NCI-H82 (cell line): ENCODE measurements at places on chromosomes 16 and 17.

- DNase-seq: peak; percentile 72
Measured at GRCh38 chr17:81253358-81254131, 14.4 kb downstream of the NDUFAF8 start.

DNA sequence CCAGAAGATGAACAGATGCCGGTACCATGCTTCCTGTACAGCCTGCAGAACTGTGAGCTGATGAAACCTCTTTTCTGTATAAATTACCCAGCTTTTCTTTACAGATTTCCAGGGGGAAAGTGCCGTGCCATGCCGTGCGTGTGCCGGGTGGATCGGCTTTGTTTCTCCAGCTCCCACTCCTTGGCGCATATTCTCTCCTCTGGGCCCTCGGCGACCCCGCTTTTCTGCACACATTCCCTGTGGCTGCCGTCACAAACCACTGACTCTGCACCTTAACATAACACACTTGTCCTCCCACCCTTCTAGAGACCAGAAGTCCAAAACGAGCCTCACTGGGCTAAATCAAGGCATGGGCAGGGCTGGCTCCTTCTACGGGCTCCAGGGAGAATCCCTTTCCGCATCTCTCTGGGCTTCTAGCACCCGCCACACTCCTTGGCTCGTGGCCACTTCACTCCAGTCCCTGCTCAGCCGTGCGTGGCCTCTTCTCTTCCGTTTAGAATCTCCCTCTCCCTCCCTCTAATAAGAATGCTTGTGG lies 164.9 kb downstream of the C16orf95 start:
- DNase-seq: no peak

GRCh38 chr17:3981455-3981854 lies 17.2 kb upstream of the ATP2A3 start:
- no peak for DNase-seq

DNA sequence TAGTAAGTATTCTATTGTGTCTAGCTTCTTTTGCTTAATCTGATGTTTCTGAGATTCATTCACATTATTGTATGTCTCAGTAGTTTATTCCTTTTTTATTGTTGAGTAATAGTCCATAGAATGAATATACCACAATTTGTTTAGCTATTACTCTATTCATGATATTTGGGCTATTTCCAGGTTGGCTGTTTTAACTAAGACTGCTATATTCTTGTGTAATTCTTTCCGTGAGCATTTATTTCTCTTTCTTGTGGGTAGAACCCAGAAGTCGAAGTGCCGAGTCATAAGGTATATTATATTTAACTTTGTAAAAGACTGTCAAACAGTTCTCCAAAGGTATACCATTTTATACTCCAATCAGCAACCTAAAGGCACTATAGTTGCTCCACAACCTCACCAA lies 160.8 kb downstream of the ANKFN1 start:
- no peak for DNase-seq

GRCh38 chr17:30549864-30550511 lies 72.8 kb downstream of the GOSR1 start:
- no peak for DNase-seq

- no peak for DNase-seq
Measured at GRCh38 chr17:72726936-72727335, 365.6 kb downstream of the SLC39A11 start.
